Coronary artery (tissue), 2 donors: ENCODE measurements at places on chromosomes 12 and 14.

- DNase-seq, result no peak
These were observed 33.2 kb upstream of the KCNH3 start for GRCh38 chr12:49505672-49506071.

DNA sequence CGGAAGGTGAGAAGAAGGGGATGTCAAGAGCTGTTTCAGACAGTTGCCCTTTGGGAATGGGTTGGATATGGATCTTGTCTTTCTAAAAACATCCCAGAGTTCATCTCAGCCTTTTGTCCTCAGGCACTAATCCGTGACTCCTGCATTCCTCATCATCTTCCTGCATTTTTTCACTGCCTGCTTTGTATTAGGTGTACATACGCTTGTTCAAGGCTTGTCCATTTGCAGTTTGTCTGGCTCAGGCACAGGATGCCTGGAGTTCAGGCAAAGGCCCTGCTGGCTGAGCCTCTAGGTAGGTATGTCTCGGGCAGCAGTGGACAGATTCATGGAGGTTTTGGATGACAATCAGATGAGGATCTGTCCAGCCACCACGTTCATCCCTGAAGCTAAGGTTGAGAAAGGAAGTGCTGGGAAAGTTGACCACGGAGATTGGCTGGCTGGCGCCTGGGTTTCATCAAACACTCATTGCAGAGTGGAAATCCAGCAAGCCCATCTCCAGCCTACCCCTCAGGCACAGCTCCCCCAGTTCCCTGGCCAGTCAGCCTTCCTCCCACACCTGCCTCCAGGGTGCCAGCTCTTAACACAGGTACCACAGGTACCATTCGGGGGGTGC is 12.4 kb upstream of the TMEM106C start:
- peak; percentile 71 for DNase-seq

DNA sequence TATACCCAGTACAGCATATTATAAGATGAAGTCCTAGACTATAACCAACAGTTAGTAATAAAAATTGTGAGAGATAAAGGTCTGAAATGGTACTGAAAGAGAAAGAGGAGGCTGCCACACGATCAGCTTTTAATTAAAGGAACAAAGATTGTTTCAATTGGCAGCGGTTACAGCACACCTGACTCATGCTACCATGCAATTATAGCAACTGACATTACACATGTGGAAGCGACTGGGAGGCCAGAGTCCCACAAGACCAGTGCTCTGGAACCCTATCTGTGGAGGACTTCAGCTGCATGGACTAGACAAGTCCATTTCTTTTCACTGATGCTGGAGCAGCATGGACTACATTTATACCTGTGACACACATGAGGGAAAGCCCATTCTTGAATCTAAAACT is 55.2 kb downstream of the SEL1L start:
- DNase-seq, result no peak

- no peak for DNase-seq
These were observed at the start of gene OVCH1 for GRCh38 chr12:29497588-29497987. Gene OVCH1, minus strand, starts transcription at chr12:29497686. Its CDS starts 0 bp downstream, at chr12:29497686.
